ENCODE measurements at places on chromosomes 12 and 14. TPM values are rescaled to one million over a fixed set of nuclear protein-coding genes. Genes with fewer than 3 reads are reported as not detected.

DNA sequence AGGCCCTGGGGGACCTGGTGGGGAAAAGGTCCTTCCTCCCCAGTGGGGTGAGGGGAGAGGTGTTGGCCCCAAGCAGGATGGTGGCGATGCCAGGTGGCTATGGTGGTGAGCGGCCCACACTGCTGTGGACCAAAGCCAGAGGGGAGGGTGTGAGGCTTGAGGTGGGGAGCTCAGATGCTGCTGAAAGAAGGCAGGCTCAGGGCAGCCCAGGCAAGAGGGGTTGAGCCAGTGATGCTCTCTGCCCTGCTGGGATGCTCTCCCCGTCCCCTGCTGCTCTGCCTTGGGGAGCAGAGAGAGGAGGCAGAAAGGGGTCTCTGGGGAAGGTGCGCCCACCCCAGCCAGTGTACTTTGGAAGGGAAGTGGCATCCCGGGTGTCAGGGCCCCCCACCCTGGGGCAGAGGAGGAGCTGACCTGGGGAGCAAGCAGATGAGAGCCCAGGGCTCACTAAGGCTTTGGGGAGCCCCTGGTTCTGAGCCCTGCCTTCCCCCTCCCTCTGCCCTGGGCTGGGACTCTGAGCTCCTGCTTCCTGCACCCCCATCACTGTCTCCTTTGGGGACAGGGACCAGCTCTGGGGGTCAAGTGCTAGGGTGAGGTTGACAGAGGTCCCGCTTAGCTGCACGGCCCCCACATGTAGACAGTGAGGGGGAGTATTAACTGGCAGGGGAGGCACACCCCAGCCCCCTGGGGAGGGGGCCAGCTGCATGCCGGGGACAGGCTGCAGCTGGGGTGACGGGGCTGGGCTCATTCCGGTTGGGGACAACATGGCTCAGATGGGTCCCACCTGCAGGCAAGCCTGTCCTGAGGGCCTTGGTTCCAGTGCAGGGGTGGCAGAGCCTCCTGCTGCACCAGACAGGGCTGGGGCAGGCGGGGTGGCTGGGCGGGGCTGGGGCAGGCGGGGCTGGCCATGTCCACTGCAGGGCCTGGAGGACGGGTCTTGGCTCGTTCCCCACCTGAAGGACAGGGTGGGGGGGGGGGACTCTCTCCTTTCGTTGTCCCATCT is 124.4 kb downstream of the KIF26A start:
- DNase-seq, result no peak

DNA sequence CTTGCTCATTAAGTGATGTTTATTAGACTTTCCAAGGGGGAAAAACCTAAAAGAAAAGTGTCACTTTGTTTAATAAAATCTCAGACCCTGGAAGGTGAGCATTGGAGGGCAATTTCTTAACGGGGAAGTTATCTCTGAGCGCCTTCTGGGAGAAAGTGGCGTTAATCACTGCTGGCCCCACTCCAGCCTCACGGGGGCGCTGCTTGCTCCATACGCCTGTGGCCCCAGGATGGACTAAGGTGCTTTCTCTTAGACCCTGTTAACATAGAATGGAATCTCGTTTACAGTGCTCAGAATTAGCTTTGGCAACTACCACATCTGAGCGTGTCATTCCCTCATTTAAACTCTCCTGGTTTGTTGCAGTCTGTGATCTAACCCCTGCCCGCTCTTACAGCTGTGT is 16.4 kb upstream of the PRIMA1 start:
- DNase-seq, result no peak

GRCh38 chr14:56118611-56119181 is 485 bp downstream of the PELI2 start:
- DNase-seq, result peak; percentile 38

GRCh38 chr14:72781561-72782508 is 112.1 kb downstream of the DPF3 start:
- no peak for DNase-seq

DNA sequence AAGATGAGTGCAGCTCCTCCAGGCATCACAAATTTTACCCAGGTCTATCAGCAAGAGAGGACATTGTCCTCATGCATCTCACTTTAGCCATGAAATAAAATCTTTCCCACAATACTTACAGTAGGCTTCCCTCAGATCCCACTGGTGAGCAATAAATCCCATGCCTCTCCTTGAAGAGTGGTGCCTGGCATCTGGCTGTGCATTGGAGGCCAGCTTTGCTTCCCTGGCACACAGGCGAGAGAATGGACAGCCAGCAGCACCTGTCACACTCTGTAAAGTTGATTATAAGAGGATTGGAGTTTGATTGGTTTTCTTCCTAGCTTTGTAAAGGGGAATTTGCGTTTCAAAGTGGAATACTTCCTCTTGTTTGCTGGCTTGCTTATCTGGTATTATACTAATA is 1153.9 kb downstream of the AACS start:
- no peak for DNase-seq

DNA sequence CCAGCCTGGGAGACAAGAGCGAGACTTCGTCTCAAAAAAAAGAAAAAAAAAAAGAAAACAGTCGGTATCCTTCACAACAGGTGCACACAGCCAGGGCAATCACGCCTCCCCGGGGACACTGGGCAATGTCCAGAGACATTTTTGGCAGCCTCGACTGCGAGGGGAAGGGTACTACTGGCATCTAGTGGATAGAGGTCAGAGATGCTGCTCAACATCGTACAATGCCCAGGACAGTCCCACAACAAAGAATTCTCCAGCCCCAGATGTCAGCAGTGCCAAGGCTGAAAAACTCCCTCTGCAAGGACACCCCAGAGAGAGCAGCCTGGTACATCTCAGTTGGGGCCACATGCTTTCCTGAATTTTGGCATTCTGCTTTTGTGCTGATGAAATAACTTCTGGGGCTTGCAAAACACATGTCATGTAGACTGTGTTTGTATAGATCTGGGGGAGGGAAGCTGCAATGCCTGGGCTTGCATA is 21.5 kb downstream of the ALDH2 start:
- peak; percentile 87 for DNase-seq

- no peak for DNase-seq
These were observed 79.2 kb downstream of the ASCL1 start for GRCh38 chr12:103036581-103037214.

DNA sequence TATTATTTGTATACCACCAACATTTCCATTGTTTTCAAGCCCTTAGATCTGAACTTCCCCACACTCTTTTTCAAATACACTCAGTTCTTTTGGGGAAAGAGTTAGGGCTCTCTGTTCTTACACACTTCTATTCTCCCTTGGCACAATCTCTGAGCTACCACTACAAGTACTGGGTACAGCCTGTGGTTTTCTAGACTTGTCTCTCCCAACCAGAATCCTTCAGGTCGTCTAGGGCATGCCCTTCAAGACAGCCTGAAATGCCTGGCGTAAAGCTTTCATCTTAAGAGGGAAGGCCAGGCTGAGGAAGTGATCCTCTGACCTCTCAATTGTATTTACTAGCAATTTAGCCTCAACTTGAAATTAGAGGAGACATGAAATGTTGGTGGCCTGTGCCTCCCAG is 1442.0 kb downstream of the AACS start:
- no peak for DNase-seq

DNA sequence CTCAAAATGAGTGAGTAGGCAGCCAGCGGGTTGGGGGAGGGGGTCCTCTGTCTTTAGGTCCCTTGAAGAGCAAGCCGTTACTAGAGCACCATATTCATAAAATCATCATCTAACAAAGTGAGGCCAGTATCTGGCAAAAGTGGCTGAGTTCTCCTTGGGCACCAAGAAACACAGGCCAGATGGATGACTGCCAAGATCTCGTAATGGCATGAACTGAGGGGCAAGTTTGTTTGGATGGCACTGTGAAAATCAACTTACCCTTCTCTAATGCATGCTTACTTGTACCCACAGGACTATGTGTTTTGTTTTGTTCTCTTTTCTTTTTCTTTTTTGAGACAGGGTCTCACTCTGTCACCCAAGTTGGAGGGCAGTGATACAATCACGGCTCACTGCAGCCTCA is 41.6 kb downstream of the GNPTAB start:
- DNase-seq, result no peak

- DNase-seq, result peak; percentile 76
These were observed 24.6 kb upstream of the UBC start for GRCh38 chr12:124939079-124939420.

- no peak for DNase-seq
These were observed 62.2 kb downstream of the NRXN3 start for GRCh38 chr14:78232231-78233000.

DNA sequence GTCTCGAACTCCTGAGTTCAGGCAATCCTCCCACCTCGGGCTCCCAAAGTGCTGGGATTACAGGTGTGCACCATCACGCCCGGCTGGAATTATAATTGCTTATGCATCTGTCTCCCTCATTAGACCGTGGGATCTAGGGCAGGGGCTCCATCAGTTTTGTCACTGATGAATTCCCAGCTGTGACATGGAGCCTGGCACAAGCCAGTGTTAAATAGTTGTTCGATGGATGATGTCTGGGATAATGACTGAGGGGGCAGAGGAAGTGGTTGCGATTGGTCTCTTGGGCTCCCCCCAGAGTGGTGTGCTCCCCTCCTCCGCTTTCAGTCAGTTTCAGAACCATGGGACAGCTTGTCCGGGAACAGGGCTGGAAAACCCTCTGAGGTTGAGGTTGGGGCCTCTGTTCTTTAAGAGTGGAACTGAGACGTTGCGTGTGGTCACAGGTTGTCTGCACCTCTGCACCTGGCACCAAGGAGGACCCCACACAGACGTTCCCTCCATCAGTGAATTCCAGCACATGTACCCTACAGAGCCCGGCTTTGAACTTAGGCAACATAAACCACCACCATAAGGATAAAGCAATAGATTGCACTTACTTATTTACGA is 30.8 kb upstream of the BATF start:
- DNase-seq, result no peak

- DNase-seq, result no peak
These were observed 34.6 kb downstream of the LMNTD1 start for GRCh38 chr12:25518512-25518911.

DNA sequence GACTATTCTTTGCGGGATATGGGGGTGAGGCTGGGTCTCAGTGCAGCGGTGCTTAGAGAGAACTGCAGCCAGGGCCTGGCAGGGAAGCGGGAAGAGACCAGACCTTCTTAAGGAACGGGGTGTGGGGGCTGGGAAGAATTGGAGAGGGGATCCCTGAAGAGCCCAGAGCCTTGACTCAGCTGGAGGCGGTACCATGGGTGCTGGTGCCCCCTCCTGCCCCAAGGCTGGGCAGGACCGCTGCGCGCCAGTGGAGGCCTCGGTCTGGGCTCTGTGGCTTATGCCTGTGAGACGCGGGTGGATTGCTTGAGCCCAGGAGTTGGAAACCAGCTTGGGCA is 1.3 kb upstream of the RNU7-1 start:
- no peak for DNase-seq

DNA sequence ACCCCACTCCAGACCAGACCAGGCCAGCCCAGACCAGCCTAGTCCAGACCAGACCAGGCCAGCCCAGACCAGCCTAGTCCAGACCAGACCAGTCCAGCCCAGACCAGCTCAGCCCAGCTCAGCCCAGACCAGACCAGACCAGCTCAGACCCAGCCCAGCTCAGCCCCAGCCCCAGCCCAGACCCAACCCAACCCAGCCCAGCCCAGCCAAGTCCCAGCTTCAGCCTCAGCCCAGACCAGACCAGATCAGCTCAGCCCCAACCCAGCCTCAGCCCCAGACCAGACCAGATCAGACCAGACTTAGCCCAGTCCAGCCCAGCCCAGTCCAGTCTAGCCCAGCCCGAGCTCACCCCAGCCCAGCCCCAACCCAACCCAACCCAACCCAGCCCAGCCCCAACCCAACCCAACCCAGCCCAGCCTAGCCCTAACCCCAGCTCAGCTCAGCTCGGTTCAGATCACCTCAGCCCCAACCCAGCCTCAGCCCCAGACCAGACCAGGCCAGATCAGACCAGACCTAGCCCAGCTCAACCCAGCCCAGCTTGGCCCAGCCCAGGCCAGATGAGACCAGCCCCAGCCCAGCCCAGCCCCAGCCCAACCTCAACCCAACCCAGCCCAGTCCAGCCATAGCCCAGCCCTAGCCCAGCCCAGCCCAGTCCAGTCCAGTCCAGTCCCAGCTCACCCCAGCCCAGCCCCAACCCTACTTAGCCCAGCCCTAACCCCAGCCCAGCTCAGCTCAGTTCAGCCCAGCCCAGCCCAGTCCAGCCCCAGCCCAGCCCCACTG is 204.7 kb downstream of the BCL11B start:
- DNase-seq, result no peak

CMTM5 gene
- not detected for total RNA-seq

ANHX gene
- not detected for total RNA-seq

GPRC5A gene
- total RNA-seq, result 6.5 TPM
